Endothelial cell of umbilical vein (primary cell): ENCODE measurements at places on chromosomes 2 and 18.

GRCh38 chr2:71535526-71535925, 82.2 kb downstream of the DYSF start:
- DNase-seq, result no peak

DNA sequence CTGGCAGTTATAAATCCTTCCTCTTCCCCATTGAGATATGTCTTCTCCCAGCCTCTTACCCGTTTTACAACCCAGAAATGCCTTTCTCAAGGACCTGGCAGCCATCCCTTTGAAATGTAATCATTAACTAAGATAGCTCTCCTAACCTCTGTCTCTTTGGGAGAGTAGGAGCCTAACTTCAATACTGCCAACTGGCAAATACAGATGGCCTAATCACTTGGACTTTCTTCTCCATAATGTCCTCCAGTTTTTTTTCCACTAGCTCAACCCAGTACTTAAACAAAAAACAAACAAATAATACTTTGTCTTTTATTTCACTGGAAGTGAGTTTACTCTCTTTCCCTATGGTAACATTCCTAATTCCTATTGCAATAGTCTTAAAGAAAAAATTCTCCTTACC, 1391.1 kb downstream of the SUCLG1 start:
- DNase-seq, result no peak

- DNase-seq, result no peak
These were observed 5.0 kb downstream of the NDUFS1 start for GRCh38 chr2:206154197-206154596.

DNA sequence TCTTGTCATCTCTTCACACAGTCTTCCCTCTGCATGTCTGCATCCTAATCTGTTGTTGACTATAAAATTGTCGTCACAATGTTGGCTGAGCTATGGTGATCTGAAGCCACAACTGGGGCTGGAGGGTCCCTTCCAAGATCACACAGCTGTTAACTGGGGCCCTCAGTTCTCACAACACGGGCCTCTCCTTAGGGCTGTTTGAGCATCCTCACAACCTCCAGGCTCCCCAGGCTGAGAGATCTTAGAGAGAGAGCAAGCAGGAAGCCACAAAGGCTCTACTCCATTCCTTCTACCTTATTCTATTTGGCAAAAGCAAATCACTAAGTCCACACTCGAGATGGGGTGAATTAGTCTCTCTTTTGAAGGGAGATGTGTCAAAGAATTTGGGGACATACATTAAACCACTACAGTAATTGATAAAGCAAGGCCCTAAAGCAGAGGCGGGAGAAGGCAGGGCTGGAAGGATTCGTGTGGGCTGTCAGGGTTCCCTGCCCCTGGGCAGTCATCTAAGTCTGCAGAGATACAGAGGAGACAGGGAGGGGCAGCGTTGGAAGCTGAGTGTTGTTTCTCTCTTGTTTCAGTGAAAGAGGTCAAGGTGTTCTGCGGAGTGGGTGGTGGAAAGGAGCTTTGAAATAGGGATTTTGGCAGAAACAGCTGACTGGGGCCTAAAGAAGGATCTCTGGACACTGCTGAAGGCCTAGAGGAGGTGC, 15.9 kb downstream of the MYO7B start:
- DNase-seq, result no peak

GRCh38 chr2:203871371-203871983, 3.9 kb downstream of the CTLA4 start:
- DNase-seq, result no peak

- no peak for DNase-seq
These were observed 41.3 kb upstream of the GALNT3 start for GRCh38 chr2:165835363-165835762.

DNA sequence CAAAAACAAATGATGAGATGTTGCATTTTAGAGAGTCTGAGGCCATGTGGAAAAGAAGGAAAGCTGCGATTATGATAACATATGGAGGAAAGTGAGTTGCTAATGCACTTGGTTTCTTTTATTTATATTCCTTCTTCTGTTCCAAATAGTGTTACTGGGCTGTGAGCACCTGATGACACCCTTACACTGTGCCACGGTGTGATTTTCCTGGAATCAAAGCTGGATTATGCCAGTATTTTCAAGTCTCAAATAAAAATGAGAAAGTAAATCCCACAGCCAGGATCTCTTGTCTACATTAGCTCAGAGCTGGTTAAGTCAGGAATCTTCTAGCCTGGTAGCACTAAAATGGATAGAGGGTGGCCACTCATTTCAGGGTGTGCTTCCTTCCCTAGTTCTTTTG, 670.8 kb downstream of the TDRD15 start:
- DNase-seq, result no peak

GRCh38 chr2:128260239-128261138, 58.2 kb downstream of the HS6ST1 start:
- peak; percentile 59 for DNase-seq

DNA sequence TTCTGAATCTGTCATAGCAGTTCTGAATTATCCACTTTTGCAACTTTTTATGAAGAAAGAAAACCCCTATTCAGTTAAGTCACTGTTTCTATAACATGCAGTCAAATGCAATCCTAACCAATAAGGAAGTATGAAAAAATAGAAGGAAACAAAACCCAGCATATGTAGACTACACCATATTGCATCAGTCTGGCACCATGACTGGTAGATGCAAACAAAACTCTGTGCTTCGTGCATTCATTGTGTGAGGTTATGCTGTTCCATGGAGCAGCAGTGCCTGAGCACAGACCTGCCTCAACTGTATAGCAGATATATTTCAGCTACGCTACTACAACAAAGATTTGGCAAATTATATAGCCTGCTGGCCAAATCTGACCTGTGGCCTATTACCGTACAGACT, 325.5 kb downstream of the LRP1B start:
- no peak for DNase-seq

- no peak for DNase-seq
These were observed 8.6 kb upstream of the CRYBA2 start for GRCh38 chr2:219001577-219002394.

DNA sequence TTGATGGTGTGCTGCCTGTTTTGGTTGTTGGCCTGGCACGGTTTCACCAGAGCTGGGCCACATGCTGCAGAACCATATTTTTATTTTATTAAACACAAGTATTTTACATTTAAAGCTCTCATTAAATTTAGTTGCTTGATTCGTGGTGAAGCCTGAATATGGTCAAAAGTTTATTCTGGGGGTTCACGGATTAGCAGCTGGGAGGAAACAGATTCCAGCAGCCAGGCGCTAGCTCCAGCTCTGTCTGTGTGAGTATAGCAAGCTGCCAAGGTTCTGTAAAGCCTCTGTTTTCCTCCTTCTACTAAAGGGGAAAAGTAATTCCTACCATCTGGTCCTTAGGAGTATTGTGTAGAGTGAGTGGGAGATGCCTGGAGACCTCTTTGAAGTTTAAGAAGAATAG, 22.5 kb downstream of the GATA6 start:
- peak; percentile 80 for DNase-seq

DNA sequence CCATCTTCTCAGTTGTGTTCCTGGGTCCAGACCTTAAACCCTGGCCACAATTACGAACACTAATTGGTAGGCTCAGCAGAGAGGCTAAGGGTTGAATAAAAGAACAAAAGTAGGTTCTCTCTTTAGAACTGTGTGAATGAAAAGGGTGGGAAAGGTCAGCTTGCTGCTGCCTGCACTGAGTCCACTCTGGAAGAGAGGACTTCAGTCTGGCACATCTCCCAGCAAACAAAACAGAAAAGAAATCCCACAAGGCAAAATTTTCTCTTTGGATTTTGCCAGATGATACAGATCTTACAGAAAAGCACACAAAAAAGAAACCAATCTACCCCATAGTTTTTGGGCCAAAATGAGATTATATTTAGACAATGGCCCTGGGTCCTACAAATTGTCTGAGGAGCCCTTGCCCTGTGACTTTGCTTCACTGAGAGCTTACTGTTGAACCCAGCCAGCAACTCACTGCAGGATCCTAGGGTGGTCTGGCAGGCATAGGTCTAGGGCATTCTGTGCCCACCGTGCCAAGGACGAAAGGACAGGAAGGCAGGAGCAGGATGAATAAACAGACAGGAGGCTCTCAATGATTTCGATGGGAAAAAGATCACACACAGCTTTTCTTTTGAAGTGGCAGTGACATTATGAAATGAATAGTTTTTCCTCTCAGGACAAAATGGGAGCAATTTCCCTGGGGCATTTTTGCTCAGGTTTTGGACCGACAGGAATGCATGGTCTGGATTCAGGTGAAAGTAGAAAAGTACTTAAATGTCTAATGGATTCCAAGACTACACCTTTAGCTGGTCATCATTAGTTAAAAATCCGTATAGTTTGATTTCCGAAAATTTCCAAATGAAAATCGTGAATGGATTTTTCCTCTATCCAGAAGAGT, 68.4 kb upstream of the STAM2 start:
- DNase-seq, result peak; percentile 6

DNA sequence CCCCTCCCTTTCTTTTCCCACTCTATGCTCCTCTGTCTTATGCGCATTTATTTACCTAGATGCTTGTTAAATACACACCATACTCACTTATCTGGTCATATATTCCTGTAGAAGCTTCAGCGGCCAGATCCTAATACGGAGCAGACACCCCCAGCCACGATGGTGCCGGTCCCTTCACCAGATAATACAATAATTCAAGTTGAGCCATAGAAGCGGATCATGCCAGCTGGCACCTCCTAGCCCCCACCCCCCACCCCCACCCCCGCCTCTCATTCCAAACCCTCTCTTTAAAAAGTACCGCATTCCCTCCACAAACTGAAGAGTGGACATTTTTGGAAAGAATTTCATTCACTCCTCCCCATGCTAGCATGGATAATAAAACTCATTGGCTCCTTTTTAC, 95.2 kb downstream of the BIN1 start:
- no peak for DNase-seq

DNA sequence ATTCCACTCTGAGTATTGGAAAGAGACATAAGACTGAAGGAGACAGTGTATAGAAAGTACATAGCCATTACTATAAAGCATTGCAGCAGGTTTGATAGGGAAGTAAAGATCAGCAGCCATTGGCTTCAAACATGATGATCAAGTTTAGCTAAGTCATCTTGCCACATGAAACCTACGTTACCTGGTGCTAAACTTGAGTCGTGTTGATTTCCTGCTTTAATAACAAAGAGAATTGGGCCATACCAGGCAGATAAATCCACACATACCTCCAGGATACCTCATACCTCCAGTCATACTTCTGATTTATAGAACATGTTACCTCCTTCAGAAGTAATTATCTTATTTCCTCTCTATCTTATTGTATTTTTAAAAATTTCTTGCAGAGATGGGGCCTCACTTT, 10.3 kb upstream of the KYNU start:
- no peak for DNase-seq

DNA sequence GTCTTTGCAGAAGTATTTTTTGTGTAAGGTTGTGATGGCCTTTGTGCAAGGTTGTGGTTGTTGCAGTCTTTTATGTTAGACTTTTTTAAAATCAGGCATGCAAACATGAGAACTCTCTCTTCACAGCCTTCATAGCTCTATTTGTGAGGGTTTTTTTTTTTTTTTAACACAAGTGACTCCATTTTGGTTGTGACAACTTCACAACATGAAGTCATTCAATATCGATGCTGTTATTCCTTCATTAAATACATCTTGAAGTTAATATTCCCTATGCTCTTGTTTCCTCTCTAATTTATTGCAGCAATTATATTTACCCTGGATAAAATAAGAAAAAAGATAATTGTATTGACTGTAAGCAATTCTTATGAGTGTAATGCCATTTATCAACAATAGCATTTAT, 35.5 kb downstream of the DHRS9 start:
- DNase-seq, result no peak

- peak; percentile 18 for DNase-seq
These were observed 94.4 kb upstream of the XPO1 start for GRCh38 chr2:61632276-61633169.

DNA sequence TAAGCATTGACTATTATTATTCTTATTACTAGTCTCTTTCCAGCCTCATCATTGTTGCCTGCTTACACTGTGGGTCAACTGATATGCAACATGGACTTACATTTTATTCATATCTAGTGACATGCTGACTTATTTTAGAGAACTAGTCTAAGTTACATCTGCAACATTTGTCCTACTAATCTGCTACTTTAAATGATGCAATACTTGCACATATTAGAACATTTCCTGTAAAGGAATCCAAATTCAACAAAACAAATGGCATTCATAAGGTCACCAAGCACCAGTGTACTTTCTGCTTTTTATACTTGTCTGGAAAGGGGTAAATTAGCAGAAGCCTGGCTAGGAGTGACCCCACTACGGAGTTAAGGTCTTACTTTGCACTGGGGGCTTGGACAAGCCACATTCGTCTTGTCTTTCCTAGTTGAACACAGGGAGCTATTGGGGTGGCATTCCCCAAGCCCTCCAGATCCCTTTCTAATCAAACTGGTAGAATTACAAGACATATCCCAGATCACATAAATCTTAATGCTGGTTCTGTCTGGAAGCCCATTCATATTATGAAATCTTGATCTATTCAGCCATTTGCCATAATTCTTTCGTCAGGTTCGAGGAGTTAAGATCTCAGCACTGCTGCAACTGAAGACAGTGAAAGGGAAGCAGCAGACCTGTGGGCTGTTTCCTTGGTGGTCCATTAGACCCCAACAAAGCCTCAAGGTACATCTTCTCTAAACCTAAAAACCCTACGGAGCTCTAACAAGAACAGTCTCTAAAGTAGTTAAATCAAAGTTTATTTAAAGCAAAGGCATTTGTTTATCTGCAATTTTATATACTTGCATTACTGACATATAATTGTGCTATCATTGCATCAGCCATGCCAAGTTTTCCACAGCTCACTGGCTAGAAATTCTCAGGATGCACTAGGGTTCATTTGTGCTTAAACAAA, 49.9 kb upstream of the RTN4 start:
- peak; percentile 87 for DNase-seq

GRCh38 chr2:20390524-20391123, 40.0 kb upstream of the PUM2 start:
- no peak for DNase-seq

GRCh38 chr2:172373766-172374165, 53.6 kb upstream of the ITGA6 start:
- no peak for DNase-seq

- no peak for DNase-seq
These were observed 117.4 kb upstream of the ID2 start for GRCh38 chr2:8564475-8564874.

GRCh38 chr2:172550419-172550818, 5.5 kb upstream of the PDK1 start:
- DNase-seq, result no peak

DNA sequence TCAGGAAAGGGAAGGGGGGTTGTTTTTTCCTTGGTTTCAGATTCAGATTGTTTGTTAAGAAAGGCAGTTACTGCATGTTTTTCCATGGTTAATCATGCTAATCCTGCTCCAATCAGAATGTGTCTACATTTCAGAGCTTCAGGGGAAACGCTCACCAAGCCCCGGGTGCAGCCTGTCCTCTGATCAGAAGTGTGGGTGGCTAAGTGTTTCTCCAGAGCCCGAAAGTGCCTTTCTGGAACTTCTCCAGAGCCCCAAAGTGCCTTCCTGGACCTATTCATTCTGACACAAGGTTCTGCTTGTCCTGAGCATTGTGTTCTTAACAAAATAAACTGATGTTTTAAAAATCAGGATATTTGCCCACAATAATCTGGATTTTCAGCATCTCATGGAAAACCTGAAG, 359.0 kb upstream of the ZNF521 start:
- peak; percentile 34 for DNase-seq
